ENCODE measurements at places on chromosomes 1 and 21. TPM values are rescaled to one million over a fixed set of nuclear protein-coding genes. Genes with fewer than 3 reads are reported as not detected.

- DNase-seq = peak; percentile 92
- no peak overlapping the region for H3K4me3 ChIP-seq
- no peaks in the 10 kb centered on the region for H3K27me3 ChIP-seq
- H3K36me3 ChIP-seq = peaks cover 20% of the 10 kb centered on the region
Observed at GRCh38 chr21:34836103-34836932, 167.5 kb downstream of the CLIC6 start.

Gene NTMT2
- total RNA-seq = not detected

DNA sequence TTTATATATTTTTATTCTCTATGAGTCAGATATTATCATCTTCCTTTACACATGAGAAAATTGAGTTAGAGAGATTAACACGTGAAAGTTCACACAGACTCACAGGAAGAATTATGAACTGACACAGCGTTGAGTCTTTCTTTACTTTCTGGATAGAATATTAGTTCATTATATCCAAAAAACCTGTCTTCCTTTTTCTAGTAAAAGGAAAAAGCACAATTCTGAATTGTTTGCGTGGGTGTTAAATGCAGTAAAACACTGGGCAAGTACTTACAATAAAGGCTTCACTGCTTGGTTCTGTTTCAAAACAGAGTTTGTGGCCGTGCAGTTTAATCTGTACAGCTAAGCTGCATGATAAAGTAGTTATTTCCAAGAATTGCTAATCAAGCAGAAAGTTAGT, 10.8 kb downstream of the MAGI3 start:
- no peak overlapping the region for H3K4me3 ChIP-seq
- no peaks in the 10 kb centered on the region for H3K36me3 ChIP-seq
- H3K27ac ChIP-seq = peak overlapping the region; percentile 57

GRCh38 chr1:203077956-203078355, 7.9 kb downstream of the MYOG start:
- DNase-seq = no peak
- no peak overlapping the region for H3K4me3 ChIP-seq
- H3K27me3 ChIP-seq = no peaks in the 10 kb centered on the region
- H3K4me1 ChIP-seq = peaks cover 15% of the 10 kb centered on the region

- H3K4me3 ChIP-seq = no peak overlapping the region
- DNase-seq = no peak
- H3K27me3 ChIP-seq = no peaks in the 10 kb centered on the region
- H3K27ac ChIP-seq = no peak overlapping the region
- peaks cover 7% of the 10 kb centered on the region for H3K4me1 ChIP-seq
Observed at GRCh38 chr1:6534248-6534822, 20.0 kb downstream of the NOL9 start.

DNA sequence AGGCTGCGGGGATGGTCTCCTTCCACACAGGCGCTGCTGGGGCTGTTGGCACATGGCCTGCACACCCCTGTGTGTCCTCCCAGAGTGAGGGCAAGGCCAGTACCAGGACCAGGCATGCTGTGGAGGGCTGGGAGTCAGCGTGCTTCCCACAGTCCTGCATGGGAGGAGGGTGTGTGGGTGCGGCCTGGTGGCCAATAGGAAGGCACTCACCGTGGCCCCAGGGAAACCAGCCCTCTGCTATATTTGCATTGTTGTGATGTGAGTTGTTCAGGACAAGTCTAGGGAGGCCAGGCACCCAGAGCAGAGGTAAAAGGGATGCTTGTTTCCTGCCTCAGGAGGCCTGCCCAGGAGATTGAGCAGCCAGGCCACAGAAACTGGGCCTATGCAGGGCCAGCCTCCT, 59.5 kb downstream of the S100B start:
- no peak overlapping the region for H3K4me3 ChIP-seq
- H3K36me3 ChIP-seq = peaks cover 54% of the 10 kb centered on the region
- DNase-seq = peak; percentile 29
- H3K27ac ChIP-seq = no peak overlapping the region
- no peaks in the 10 kb centered on the region for H3K27me3 ChIP-seq

DNA sequence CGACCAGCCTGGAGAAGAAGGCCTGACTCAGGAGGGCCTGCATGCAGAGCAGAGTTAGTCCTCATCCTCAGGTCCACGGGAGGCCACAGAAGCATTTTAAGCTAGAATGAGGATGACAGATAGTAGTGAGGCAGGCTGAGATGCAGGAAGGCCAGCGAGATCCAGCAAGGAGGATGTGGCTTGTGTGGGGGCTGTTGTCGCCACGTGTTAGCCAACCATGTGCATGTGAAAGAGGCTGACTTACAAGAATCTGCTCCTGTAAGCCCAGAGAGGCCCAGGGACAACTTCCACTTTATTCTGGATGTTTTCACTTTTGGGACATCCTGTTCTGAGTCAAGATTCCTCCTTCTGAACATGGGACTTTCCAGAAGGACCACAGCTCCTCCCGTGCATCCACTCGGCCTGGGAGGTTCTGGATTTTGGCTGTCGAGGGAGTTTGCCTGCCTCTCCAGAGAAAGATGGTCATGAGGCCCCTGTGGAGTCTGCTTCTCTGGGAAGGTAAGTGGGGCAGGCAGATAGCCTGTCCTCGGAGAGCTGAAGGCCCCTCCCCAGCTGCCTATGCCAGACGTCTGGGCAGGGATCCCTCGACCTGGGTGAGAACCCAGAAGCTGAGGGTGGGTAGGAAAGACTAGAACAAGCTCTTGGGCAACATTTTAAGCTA, at the start of gene SLAMF8:
Gene SLAMF8 (plus strand): TSS at position 433 of the 661 bp plus-strand sequence. CDS start 26 bp downstream, at position 459.
- H3K4me1 ChIP-seq = peaks cover 29% of the 10 kb centered on the region
- H3K27ac ChIP-seq = peak within 1 kb of the TSS; percentile 66
- no peaks in the 10 kb centered on the region for H3K27me3 ChIP-seq
- H3K4me3 ChIP-seq = peak within 1 kb of the TSS; percentile 30
- DNase-seq = peak; percentile 76

DNA sequence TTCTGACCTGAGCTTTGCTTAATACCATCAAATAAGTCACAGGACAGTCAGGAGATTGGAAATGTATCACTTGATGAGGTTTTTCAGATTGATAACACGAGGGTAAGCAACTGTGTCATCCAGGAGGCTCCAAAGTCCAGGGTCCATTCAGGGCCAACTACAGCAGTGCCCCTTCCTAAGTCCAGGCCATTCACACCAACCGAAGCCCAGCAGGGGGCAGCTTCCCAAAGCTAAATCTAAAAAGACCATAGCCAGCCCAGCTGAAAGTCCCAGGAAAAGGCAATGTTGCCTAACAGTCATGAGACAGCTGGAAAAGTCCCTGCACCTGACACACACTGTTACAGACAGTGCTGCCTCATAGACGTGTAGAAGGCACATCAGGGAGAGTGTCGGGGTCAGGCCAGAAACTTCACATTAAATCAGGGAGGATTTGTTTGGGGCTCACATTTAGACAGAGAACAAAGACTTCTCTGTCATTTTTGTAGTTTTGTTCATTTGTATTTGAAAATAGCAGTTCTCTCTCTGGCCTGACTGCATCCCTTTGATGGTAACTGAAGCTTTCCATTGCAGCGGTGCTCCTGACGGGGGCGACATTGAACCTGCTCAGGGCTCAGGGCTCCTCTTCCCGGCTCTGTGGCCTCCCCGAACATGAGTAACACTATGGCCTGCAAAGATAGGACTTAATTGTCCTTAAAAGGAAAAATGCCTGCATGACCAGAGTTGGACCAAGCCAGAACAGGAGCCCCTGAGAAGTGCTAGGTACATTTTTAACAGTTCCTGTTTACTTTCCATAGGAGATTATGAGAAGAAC, 200.4 kb downstream of the NRIP1 start:
- peaks cover 6% of the 10 kb centered on the region for H3K4me1 ChIP-seq
- no peak overlapping the region for H3K27ac ChIP-seq
- no peaks in the 10 kb centered on the region for H3K27me3 ChIP-seq
- H3K4me3 ChIP-seq = no peak overlapping the region
- DNase-seq = peak; percentile 67

Gene FHAD1
- 2.0 TPM for total RNA-seq

GRCh38 chr1:43358121-43358745, 548 bp upstream of the CDC20 start:
- H3K36me3 ChIP-seq = peaks cover 30% of the 10 kb centered on the region
- H3K4me1 ChIP-seq = peaks cover 15% of the 10 kb centered on the region

DNA sequence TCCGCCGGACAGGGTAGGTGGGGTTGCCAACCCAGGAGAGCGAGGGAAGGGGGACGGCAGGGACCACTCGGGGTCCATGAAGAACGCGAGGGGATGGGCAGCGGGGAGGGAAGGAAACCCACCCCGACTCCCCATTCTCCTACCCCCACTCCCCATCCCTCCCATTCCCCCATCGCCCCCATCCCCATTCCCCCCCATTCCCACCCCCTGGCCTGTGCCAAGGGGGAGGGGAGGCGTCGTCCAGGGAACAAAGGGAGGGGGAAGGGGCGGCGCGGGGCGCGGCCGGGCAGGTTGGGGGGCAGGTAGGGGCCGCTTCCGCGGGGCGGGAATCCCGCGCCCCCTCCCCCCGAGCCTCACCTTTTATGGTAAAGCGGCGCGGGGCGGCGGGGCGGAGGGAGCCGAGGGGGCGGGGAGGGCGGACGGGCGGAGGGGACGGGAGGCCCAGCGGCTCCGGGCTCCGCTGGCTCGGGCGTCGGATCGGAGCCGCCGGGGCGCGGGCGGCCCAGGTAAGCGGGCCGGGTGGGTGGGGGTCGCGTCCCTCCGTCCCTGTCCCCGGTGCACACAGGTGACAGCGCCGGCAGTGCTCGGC, at the start of gene FBLIM1:
Gene FBLIM1 (plus strand): TSS at position 453 of the 589 bp plus-strand sequence. CDS start 6,189 bp downstream, outside the sequence.
- no peak for DNase-seq
- H3K27ac ChIP-seq = peak within 1 kb of the TSS; percentile 85
- H3K4me1 ChIP-seq = peaks cover 16% of the 10 kb centered on the region
- peak within 1 kb of the TSS; percentile 46 for H3K4me3 ChIP-seq
- H3K36me3 ChIP-seq = no peaks in the 10 kb centered on the region
- H3K27me3 ChIP-seq = no peaks in the 10 kb centered on the region

GRCh38 chr1:9101510-9102146, 27.3 kb downstream of the GPR157 start:
- H3K4me3 ChIP-seq = no peak overlapping the region
- no peak overlapping the region for H3K27ac ChIP-seq
- no peaks in the 10 kb centered on the region for H3K4me1 ChIP-seq

DNA sequence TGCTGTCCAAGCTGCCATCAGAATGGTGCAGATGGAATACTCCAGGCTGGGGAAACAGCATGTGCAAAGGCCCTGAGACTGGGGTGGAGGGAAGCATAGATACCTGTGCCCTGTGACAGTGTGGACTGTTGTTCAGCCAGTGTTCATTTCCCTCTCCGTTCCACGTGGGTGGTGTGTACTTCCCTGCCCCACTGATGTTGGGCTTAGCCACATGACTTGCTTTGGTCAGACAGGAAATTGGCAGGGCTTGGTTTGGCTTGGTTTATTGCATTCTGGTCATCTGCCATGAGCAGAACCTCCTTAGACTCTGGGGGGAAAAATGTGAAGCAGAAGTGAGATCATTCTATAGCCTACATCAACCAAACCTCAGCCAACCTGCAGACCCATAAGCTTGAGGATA, 102.4 kb upstream of the IGSF21 start:
- H3K4me3 ChIP-seq = no peak overlapping the region
- H3K36me3 ChIP-seq = no peaks in the 10 kb centered on the region
- DNase-seq = no peak
- no peak overlapping the region for H3K27ac ChIP-seq

Gene PUSL1
- 19.3 TPM for total RNA-seq

Gene ARHGEF16
- 11.9 TPM for total RNA-seq

Gene CYYR1
- 5.2 TPM for total RNA-seq

- peaks cover 33% of the 10 kb centered on the region for H3K4me1 ChIP-seq
- DNase-seq = peak; percentile 74
- H3K4me3 ChIP-seq = no peak overlapping the region
- peak overlapping the region; percentile 90 for H3K27ac ChIP-seq
- H3K27me3 ChIP-seq = no peaks in the 10 kb centered on the region
- no peaks in the 10 kb centered on the region for H3K36me3 ChIP-seq
Observed at GRCh38 chr1:145891143-145891542, 5.5 kb upstream of the ANKRD35 start.

Gene GPR161
- total RNA-seq = 5.1 TPM

GRCh38 chr21:42552407-42553336, 39.0 kb downstream of the SLC37A1 start:
- peaks cover 10% of the 10 kb centered on the region for H3K36me3 ChIP-seq
- no peak overlapping the region for H3K4me3 ChIP-seq
- no peak overlapping the region for H3K27ac ChIP-seq
- peak; percentile 3 for DNase-seq
- no peaks in the 10 kb centered on the region for H3K4me1 ChIP-seq
- no peaks in the 10 kb centered on the region for H3K27me3 ChIP-seq

Gene ZNF697
- 9.4 TPM for total RNA-seq

DNA sequence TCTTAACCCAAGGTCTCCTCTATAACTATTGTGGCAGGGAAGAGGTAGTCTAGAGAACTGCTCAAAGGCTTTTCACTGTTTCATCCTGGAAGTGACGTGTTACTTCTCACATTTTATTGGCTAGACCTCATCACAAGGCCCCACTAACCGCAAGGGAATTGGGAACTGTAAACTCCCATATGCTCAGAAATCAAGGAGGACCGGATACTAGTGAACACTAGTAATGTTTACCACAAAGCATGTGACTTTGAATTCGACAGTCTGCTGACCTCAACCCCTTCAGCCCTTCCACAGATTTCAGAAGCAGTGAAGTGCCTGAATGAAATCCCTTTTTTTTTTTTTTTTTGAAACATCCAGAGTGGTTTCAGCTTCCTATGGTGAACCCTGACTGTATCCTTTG, 3.4 kb upstream of the EEIG2 start:
- no peak for DNase-seq
- H3K4me1 ChIP-seq = peaks cover 11% of the 10 kb centered on the region
- no peak overlapping the region for H3K4me3 ChIP-seq
- no peaks in the 10 kb centered on the region for H3K36me3 ChIP-seq

DNA sequence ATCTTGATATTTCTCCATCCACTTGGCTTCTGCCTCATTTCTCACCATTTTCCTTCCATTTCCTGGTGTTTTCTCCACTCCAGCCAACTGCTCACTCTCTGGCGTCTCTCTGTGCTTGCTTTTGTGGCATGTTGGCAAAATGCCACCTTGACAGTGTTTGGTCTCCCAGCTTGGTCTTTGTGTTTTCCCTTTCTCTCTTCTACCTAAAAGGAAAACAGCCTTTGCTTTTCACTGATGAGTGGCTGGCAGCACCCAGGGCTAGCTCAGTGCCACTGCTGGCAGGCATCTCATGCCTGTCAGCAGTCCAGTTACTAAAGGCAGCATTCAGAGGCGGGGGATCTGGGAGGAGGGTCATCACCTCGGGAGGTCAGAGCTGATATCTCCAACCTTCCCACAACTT, 55.3 kb upstream of the DSCAM start:
- H3K4me3 ChIP-seq = no peak overlapping the region
- no peak for DNase-seq
- H3K4me1 ChIP-seq = no peaks in the 10 kb centered on the region
- no peaks in the 10 kb centered on the region for H3K36me3 ChIP-seq
- no peak overlapping the region for H3K27ac ChIP-seq

GRCh38 chr1:9245661-9246060, 11.1 kb downstream of the H6PD start:
- H3K4me1 ChIP-seq = peaks cover 53% of the 10 kb centered on the region
- peak overlapping the region; percentile 86 for H3K27ac ChIP-seq
- no peak overlapping the region for H3K4me3 ChIP-seq
- no peaks in the 10 kb centered on the region for H3K27me3 ChIP-seq
- H3K36me3 ChIP-seq = peaks cover 8% of the 10 kb centered on the region
- DNase-seq = no peak

- H3K36me3 ChIP-seq = no peaks in the 10 kb centered on the region
- no peaks in the 10 kb centered on the region for H3K4me1 ChIP-seq
- no peak overlapping the region for H3K27ac ChIP-seq
- no peaks in the 10 kb centered on the region for H3K27me3 ChIP-seq
- H3K4me3 ChIP-seq = no peak overlapping the region
- DNase-seq = no peak
Observed at GRCh38 chr1:172212124-172212523, 208.4 kb upstream of the C1orf105 start.

GRCh38 chr1:241819340-241819866, 28.6 kb upstream of the EXO1 start:
- no peaks in the 10 kb centered on the region for H3K27me3 ChIP-seq
- no peak overlapping the region for H3K27ac ChIP-seq
- H3K36me3 ChIP-seq = no peaks in the 10 kb centered on the region
- no peak overlapping the region for H3K4me3 ChIP-seq
- no peak for DNase-seq
